ENCODE measurements at places on chromosomes 1 and 21. TPM values are rescaled to one million over a fixed set of nuclear protein-coding genes. Genes with fewer than 3 reads are reported as not detected.
A peak's percentile ranks its signal among the peaks of the same experiment; 100 is the strongest.

PHGDH gene
- 2.4 TPM for total RNA-seq

- DNase-seq, result no peak
These were observed 9.4 kb upstream of the PIK3C2B start for GRCh38 chr1:204503913-204504519.

DNA sequence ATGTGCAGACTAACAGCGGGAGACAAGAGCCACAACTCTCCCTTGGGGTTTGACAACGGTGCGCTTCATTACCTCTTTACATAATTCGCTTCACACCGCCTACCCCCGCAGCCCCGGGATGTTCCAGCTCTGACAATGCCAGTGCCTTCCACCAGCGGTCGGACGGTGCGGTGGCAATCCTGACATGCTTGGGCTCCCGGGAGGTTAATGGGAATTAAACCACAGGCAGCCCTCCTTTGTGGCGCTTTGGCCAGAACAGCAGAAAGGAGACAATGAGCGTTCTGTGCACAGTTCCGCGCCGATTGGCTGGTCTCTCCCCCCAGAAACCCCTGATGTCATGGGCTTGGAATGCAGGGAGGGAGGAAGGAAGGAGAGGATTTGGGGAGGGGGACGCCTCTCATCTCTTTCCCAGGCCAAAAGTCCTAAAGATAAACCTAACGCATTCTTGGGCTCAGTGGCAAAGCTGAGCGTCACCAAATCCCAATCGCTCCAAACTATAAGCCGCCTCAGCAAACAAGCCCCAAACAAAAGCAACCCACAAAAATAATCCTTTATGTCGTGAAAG is 1.3 kb downstream of the CNN3 start:
- DNase-seq, result peak; percentile 84

- peak; percentile 22 for DNase-seq
These were observed 167.7 kb downstream of the RUNX1 start for GRCh38 chr21:34881421-34881820.

- DNase-seq, result no peak
These were observed 6.8 kb downstream of the CYP4X1 start for GRCh38 chr1:47030170-47030805.

- peak; percentile 76 for DNase-seq
These were observed 324.2 kb downstream of the HLX start for GRCh38 chr1:221203224-221204054.
